ENCODE measurements at places on chromosomes 3 and 15.

- peak; percentile 55 for DNase-seq
Measured at GRCh38 chr3:79367066-79367465, 400.7 kb downstream of the ROBO1 start.

DNA sequence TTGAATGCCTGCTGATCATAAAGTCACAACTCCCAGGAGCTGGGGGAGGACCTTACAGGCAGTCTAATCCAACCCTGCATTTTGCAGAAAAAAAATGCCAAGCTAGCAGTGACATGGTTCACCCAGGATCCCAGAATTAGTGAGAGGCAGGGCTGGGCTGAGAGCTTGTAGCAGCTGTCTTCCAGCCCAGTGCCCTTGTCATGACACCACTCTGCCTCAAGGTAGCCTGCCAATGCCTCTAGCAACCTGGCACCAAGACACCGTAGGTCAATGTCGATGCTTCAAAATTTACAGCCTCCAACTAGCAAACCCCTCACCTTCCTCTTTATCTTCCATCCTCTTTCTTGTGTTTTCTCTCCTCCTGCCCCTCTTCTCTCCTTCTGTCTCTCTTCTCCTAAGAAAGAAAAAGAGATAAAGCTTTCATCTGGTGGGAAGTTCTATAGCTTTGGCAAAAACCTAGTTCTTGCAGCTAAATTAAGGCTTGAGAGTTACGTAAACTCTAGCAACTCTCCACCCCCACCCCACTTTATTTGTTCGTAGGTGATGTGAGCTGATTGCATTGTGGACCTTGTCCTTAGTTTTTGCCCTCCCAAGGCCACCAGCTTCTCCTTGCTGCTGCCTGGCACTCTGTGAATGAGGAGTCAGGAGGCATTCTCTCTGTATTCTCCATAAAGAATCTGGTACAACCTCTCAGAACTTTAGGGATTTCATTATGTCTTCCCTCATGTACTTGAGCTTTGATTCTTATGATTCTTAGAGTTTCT, 18.3 kb upstream of the BFSP2 start:
- no peak for DNase-seq

DNA sequence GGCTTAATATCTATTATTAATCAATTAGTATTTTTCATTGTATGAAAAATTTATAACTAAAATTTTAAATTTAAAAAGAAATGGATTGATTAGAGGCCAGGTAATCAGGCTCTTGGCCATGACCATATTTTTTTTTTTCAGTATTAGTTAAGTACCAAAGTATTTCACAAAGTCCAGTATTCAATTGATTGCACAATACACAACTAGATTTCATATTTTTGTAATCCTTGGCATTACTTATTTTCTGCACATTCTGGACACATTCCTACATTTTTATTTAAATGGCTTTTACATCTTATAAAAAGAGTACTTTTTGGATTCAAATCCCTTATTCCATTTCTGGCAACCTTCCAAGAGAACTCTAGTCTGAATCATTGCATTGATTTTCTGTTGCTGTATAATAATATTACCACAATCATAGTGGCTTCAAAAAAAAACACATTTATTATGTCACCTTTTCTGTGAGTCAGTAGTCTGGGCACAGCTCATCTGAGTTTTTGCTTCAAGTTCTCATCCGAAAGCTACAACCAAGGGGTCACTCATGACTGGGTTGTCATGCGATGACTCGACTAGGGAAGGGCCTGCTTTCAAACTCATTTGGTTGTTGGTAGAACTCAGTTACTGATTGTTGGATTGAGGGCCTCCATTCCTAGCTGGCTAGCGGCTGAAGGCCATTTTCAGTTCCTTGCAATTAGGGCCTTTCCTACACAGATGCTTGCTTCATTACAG, 90.7 kb downstream of the CNTN6 start:
- DNase-seq: no peak

GRCh38 chr15:77525400-77525811, 104.7 kb downstream of the HMG20A start:
- DNase-seq: no peak

DNA sequence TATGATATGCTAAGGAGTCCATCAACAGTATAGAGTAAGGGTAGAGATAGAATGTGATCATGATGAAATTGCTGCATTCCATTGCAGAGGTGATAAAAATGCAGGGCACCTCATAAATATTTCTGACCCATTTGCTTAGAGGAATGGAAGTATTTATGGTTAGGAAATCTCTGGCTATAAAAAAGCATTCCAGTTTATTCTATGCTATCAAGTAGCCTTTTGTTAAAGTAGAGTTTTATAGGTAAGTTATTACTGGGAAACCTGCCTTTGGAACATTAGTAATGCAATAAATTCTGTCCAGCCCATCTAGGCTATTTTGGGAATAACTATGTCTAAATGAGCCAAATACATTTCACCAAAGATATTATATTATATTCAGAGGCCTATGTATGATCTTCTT, 19.8 kb upstream of the STRIT1 start:
- no peak for DNase-seq

DNA sequence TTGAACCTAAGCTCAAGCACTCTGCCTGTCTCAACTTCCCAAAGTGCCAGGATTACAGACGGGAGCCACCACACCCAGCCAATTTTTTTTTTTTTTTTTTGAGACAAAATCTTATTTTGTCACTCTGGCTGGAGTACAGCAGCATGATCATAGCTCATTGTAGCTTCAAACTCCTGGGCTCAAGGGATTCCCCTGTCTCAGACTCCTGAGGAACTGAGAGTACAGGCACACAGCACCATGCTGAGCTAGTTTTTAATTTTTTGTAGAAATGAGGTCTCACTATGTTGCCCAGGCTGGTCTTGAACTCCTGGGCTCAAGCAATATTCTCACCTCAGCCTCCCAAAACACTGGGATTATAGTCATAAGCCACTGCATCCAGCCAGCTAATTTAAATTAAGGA, 36.8 kb upstream of the SUCLG2 start:
- no peak for DNase-seq

DNA sequence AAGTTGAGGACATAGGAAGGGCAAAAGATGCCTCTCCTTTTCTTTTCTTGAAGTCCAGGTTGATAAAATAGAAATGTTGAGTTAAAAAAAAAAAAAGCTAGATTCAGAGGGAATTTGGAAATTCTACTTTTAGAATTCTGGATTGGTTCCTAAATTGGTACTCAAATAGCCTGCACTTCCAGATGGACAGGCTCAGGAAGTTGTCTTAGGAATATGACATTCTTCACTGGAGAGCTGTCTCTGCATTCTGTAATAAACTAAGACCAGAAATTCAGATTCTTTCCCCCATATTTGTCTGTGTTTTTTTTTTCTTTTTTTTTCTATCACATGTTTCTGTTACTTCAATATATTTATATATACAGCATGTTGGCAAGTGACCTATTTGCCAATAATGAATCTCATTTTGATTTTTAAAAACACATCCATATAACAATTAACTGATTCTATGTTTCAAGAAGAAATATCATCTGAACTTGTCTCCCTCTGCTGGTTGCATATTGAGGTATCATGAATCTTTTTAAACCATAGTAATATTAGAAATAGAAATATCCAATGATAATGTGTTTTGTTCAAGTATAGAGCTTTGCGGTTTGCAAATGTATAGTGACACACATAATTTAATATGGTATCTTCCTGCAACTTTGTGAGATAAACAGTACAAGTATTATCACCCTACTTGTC, 8.5 kb upstream of the LSAMP start:
- peak; percentile 36 for DNase-seq

DNA sequence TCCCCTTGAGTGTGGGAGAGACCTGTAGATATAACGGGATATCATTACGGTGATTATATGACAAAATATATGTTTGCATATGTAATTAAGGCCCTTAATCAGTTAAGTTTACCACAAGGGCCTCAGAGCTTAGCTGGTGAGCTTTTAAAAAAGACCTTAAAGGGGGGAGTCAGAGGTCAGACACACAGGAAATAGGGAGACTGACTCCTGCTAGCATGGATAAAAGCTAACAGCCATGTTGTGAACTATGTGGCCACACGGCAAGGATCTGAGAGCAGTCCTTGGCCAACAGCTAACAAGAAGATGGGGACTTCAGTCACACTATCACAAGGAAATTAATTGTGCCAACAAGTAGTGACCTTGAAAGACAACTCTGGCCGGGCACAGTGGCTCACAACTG, 3.1 kb downstream of the STAG1 start:
- DNase-seq: peak; percentile 67

GRCh38 chr3:137259701-137260100, 301.9 kb downstream of the IL20RB start:
- peak; percentile 1 for DNase-seq

- no peak for DNase-seq
Measured at GRCh38 chr3:98734735-98735134, 28.4 kb upstream of the ST3GAL6 start.

GRCh38 chr3:129824926-129825541, 68.5 kb downstream of the TMCC1 start:
- DNase-seq: peak; percentile 67

DNA sequence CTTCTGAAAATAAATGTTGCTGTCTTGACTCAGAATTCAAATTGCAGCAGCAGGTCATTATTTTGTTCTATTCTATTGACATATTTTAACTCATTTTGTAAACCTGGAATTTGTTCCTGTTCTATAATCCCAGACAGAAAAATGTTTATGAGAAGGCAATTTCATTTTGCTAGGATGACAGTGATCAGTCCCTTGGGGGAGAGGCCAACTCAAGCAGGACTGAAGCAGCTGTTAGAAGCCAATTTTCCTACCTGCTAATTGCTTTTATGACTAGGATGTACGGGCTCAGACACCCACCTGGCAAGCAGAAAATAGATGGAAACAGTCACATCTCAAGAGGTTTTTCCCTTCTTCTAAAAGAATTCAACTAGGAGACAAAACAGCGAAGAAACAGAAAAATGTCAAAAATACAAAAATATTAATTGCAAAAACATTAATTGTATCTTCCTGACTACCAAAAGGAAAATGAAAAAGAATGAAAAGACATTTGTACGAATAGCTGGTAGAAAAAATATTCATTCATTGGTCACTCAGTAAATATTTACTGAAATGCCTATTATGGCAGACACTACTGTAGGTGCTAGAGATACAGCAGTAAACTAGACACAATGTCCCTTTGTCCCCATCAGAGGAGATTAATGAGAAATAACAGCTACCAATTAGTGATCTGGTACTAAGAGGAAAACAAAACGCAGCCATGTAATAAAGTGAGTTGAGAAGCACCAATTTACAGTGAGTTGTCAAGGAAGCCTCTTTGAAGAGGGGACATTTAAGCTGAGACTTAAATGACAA, 73.5 kb downstream of the PEAK1 start:
- DNase-seq: peak; percentile 88

DNA sequence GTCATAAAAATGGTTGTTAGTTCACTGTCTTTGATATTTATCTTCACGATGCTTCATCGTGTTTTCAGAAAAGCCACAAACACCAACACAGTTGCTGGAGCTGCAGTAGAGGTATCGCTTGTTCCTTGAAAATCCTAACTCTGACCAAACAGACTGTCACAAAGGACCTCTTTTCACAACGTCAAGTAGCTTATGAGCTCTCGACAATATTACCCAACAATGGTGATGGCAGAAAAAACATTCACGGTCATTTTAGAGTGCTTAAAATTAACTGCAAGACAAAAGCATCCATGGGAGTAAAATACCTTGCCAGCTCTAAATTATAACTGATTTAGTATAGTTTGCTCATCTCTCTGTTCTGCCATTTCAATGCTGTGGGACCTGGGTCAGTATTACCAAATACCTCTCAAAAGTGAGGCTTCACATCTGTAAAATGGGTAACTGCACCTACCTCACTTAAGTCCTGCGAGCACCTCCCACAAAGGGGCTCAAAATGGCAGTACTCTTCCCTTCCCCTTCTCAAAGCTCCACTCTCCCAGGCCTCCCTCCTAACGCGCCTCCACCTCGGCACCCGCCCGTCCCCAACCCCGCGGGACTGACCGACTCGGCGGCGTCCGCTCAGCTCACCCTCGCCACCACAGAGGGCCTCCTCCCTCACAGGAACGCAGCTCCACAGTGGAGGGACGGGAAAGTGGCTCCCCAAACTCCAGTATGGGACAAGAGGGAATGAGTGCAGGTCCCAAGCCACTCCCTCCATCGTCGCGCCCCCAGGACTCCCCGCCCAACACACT, 546 bp downstream of the TRIM59 start:
- DNase-seq: peak; percentile 80

DNA sequence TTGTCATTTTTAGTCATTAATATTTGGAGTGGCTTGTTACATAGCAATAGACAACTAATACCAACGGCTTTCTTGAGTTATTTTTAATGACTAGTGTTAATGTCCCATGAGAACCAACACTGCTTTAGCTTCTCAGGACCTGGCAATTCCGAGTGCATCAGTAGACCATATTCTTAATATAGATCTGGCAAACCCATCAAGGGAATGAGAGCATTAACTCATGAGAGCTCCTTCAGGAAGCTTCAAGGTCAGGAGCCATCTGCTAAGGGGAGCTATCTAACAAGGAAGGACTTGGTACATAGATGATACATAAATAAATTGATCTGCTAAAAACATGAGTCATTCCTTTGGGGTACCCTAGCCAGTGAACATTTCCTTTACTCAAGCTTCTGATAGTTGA, 122.6 kb upstream of the EPHA3 start:
- DNase-seq: no peak
